Stimulated activated CD4-positive, alpha-beta T cell treated with anti-CD3 and anti-CD28 coated beads, Interleukin-15, amount 100 ng/mL, for 1 hour (primary cell): ENCODE measurements at places on chromosomes 6 and 20.

GRCh38 chr6:125066964-125067363, 86.6 kb upstream of the TPD52L1 start:
- DNase-seq: no peak

DNA sequence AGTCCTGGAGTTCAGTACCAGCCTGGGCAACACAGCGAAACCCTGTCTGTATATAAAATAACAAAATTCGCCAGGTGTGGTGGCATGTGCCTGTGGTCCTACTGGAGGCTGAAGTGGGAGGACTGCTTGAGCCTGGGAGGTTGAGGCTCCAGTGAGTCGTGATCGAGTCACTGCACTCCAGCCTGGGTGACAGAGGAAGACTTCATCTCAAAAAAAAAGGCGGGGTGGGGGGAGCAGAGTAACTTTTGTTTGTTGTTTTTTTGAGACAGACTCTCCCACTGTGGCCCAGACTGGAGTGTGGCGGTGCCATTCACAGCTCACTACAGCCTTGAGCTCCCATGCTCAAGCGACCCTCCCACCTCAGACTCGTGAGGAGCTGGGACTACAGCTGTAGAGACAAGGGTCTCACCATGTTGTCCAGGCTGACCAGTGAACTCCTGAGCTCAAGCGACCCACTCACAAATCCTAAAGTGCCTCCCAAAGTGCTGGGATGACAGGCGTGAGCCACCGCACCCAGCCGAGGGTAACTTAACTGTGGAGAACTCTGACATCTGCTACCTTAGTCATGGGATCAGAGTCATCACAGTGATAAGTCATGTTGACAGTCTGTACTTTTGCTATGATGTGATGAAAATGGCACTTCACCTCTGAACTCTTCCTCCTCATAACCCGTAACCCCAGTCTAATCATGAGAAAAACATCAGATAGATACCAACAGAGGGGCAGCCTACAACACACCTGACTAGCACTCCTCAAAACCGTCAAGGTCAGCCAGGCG, 16.5 kb downstream of the PEDS1 start:
- DNase-seq: no peak

DNA sequence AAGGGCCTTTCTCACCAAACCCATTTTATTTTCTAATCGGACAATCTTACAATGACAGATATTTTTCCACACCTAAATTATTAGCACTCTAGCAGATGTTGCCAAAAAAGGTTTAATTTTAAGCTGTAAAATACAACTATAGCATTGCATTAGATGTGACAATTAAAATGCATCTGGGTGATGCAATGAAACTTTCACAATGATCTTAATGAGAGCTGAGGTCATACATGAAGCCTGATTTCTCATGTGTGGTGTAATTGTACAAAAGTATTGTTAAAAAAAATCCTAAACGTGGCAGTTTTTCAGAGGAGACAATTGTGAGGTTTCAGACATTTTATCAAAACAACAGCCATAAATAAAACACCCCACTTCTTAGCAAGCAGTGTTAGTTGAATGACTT, 606.0 kb downstream of the HDGFL1 start:
- DNase-seq: no peak

- DNase-seq: no peak
These were observed at the start of gene HS3ST5 for GRCh38 chr6:114342826-114343781. HS3ST5 (minus strand) TSS chr6:114343023; CDS start chr6:114062845, 280,178 bp downstream.

GRCh38 chr20:34848597-34848996, 23.1 kb upstream of the NCOA6 start:
- no peak for DNase-seq

- peak; percentile 47 for DNase-seq
These were observed 14.3 kb upstream of the PTCRA start for GRCh38 chr6:42901538-42901957.

DNA sequence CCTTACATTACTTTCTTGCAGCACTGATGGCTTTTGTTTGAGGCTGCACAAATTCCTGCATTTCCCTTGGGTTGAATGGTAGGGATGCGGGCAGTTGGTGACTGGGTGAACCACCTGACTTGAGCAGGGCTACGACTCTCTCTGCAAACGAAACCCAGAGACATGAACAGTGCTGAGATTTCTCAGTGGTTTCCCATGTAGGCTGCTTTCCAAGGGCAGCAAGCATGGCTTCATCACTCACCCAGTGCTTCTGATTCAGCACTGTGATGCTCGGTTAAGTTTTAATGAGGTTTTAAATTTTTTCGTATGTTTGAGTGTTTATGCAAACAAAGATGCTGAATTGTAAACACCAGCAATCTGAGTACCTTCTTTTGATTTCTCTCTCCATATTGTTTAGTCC, 127.2 kb downstream of the MTHFD1L start:
- DNase-seq: no peak

GRCh38 chr6:170038251-170038650, 252.6 kb downstream of the DLL1 start:
- no peak for DNase-seq

DNA sequence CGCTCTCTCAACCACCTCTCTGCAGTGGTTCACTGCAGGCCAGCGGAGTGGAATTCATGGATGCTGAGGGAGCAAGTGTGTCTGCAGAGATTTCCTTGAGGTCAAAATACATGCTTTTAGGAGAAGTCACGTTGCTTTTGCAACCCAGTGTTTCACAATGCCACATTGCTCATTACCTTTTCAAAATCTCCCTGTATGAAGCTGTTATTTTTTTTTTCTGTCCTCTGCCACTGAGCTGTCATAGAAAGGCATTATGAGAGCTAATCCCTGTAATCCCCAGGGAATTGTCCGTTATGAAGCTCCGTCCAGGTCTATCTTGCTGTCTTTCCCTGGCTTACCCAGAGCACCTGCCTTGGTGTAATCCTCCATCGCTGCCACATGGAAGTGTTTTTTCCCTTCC, 60.5 kb upstream of the SLC22A23 start:
- no peak for DNase-seq

GRCh38 chr6:116221911-116222310, 32.0 kb downstream of the TSPYL4 start:
- DNase-seq: no peak

DNA sequence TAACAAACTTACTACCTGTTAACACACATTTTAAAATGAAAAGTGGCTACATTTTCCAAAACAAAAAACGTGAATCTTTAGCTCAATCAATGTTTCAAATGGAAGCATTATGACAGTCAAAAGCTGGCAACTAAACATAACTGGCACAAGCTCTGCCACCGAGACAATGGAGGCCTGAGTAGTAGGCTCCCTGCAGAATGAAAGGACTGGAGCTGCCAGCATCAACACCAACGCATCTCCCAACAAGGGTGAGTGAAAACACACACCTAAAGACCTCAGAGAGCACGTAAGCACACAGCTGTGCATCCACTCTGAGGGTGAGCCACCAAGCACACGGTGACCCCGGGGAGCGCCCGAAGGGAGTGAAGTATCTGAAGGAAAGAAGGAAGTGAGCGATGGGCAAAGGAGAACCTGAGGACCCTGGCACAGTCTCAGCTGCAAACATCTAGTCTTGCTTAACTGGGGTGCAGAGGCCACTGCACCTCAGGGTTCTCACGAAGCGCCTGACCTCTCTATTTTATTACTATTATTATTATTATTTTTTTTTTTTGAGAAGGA, 1.6 kb upstream of the ADRM1 start:
- no peak for DNase-seq

GRCh38 chr6:39441986-39442385, 119.5 kb upstream of the KCNK16 start:
- DNase-seq: no peak

GRCh38 chr6:107321793-107322192, 137.6 kb downstream of the PDSS2 start:
- no peak for DNase-seq

GRCh38 chr6:147005499-147005898, 198.7 kb upstream of the STXBP5 start:
- DNase-seq: no peak

DNA sequence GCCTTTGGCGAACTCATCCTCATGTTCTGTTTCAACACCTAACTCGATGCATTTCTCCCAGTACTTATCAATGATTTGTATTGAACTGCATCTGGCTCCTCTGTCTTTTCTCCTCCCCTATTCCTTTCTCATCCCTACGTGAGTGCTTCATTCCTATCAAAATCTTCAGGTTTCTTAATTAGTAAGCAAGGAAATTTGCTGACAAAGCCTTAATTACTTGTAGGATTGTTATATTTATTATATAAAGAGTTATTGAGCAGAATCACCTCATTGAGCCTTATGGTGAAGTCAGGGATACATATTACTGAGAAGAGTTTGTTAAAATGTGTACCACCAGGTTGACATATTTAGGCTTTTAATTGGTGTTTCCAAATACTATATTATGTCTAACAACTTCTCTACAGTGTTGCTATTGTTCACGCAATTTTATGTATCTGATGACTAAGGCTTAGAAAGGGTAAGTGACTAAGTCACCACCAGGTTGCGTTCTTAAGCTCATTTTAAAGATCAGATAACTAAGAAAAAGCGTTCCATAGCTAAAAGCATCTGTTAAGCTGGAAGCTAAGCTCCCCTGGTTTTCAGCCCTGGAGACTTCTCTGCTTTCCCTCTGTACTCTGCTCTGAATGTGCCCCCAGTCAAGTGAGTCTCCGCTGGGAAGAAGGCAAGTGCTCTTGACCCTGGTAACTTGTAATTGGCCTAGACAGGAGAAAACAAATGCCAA, 18.9 kb downstream of the SCGN start:
- DNase-seq: no peak

- no peak for DNase-seq
These were observed 21.2 kb downstream of the AK9 start for GRCh38 chr6:109669811-109670210.

DNA sequence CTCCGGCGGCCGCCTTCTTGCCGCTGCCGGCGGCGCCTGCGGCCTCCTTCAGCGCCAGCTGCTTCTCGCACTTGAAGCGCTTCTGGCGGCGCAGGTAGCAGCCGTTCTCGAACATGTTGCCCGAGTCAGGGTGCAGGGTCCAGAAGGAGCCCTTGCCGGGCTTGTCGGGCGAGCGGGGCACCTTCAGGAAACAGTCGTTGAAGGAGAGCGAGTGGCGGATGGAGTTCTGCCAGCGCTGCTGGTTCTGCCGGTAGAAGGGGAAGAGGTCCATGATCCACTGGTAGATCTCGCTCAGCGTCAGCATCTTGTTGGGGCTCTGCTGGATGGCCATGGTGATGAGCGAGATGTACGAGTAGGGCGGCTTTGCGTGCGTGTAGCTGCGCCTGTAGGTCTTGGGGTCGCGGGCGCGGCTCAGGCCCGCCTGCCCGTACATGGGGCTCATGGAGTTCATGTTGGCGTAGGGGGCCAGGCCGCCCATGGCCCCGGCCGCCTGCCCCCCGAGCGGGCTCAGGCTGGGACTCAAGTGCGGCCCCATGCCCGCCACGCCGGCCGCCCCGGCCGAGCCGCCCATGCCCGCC, 1.9 kb downstream of the FOXA2 start:
- DNase-seq: no peak

DNA sequence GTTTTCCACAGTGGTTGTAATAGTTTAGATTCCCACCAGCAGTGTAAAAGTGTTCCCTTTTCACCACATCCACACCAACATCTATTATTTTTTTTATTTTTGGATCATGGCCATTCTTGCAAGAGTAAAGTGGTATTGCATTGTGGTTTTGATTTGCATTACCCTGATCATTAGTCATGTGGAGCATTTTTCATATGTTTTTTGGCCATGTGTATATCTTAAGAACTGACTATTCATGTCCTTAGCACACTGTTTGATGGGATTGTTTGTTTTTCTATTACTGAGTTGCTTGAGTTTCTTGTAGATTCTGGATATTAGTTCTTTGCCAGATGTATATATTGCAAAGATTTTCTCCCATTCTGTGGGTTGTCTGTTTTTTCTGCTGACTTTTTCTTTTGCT, 820.1 kb downstream of the TENT5A start:
- no peak for DNase-seq
